GM23248 (cell line): ENCODE measurements at places on chromosomes 3 and 15. TPM values are rescaled to one million over a fixed set of nuclear protein-coding genes. Genes with fewer than 3 reads are reported as not detected.

- no peaks in the 10 kb centered on the region; the same call in 1 of the 2 replicates for H3K27me3 ChIP-seq
- H3K4me3 ChIP-seq: no peak overlapping the region
- no peaks in the 10 kb centered on the region for H3K4me1 ChIP-seq
Measured at GRCh38 chr3:140398387-140398786, 279.5 kb upstream of the TRIM42 start.

GRCh38 chr3:48548729-48549705, 7.6 kb downstream of the PFKFB4 start:
- H3K4me1 ChIP-seq: no peaks in the 10 kb centered on the region
- H3K36me3 ChIP-seq: no peaks in the 10 kb centered on the region; the same call in 1 of the 2 replicates
- no peak overlapping the region for H3K27ac ChIP-seq
- no peaks in the 10 kb centered on the region for H3K27me3 ChIP-seq
- DNase-seq: peak; percentile 83

- H3K36me3 ChIP-seq: no peaks in the 10 kb centered on the region
- no peak overlapping the region for H3K4me3 ChIP-seq
- H3K4me1 ChIP-seq: no peaks in the 10 kb centered on the region
- DNase-seq: peak; percentile 70
Measured at GRCh38 chr3:126208606-126209256, 28.3 kb upstream of the ALDH1L1 start.

DNA sequence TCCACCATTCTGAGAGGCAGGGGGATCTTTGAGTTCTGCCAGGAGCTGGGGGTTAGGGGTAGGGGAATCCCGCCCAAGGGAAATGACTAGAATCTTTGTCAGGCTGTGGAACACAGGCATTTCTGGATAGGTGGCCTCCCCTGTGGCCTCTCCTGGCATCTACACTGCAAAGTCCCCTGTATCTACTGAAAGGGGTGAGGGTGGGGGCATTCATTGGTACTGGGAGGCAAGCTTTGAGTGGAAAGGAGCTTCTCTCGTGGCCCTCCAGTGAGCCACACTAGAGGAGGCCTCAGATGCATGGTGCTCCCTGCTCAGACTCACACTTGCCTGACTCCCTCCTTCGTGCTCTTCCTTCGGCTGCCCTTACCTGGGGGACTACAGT, 59.9 kb downstream of the CCNL1 start:
- no peak overlapping the region for H3K27ac ChIP-seq
- no peaks in the 10 kb centered on the region for H3K27me3 ChIP-seq
- no peak for DNase-seq
- no peak overlapping the region for H3K4me3 ChIP-seq
- no peaks in the 10 kb centered on the region for H3K36me3 ChIP-seq
- H3K4me1 ChIP-seq: peaks cover 28% of the 10 kb centered on the region

DNA sequence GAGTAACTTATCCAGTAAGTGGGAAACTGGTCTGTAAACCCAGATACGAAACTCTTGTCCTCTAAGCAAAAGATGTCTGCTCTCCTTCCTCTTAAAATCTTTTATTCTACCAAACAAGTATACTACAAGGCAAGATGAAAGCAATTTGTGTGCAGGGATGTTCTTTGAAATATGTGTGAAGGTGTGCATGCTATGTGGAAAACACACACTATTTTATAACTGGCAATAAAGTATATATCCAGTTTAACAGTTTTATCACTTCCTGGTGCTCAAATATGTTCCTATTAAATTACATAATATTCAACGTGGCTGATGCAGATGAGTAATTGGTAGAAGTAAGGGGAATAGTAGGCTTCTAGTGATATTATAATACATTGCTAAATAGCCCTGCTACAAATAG, 566.5 kb downstream of the ROBO2 start:
- H3K4me3 ChIP-seq: no peak overlapping the region
- no peaks in the 10 kb centered on the region for H3K36me3 ChIP-seq
- H3K4me1 ChIP-seq: no peaks in the 10 kb centered on the region
- no peak for DNase-seq

DNA sequence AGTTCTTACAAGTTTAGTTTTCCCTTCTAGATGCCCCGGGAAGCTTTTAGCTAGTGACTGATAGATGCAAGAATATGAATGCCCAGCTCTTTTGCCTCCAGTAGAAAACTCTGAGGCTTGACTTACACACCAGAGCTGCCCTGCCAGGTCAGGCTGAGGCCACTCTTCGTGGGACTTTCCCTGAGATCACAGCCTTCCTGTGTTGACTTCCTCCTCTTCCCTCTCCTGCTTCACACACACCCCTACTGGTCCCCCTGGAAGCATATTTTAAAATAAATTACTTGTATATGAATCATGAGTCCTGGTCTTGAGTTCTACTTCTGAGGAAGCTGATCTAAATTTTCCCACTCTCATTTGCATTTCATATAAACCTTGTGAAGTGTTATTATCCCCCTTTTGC, 413.7 kb downstream of the PDCD6IP start:
- no peak overlapping the region for H3K4me3 ChIP-seq
- no peaks in the 10 kb centered on the region for H3K36me3 ChIP-seq
- no peak overlapping the region for H3K27ac ChIP-seq
- no peak for DNase-seq
- H3K4me1 ChIP-seq: no peaks in the 10 kb centered on the region
- H3K27me3 ChIP-seq: no peaks in the 10 kb centered on the region

DNA sequence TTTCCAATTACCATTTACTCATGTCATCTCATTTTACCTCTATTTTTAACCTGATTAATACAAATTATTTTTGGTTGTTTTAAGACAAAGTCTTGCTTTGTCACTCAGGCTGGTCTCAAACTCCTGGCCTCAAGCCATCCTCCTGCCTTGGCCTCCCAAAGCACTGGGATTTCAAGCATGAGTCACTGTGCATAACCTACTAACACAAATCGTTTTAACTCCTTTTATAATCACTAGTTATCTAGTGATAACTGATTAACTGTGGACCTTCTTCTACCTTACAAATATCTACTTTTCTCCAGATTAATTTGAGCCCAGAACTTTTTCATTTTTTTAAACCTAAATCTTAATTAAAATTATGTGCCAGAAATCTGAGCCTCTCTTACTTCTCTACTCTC, 4.6 kb downstream of the ATP13A3 start:
- peaks cover 60% of the 10 kb centered on the region for H3K4me1 ChIP-seq
- peak overlapping the region; percentile 49; the same call in 1 of the 2 replicates for H3K4me3 ChIP-seq
- no peak for DNase-seq
- no peaks in the 10 kb centered on the region for H3K27me3 ChIP-seq

- H3K27ac ChIP-seq: no peak overlapping the region
- no peaks in the 10 kb centered on the region for H3K4me1 ChIP-seq
- H3K4me3 ChIP-seq: no peak overlapping the region
- peak; percentile 26 for DNase-seq
Measured at GRCh38 chr3:135034891-135035440, 239.9 kb downstream of the EPHB1 start.

- peak; percentile 63 for DNase-seq
- H3K4me1 ChIP-seq: peaks cover 24% of the 10 kb centered on the region
- H3K4me3 ChIP-seq: no peak overlapping the region
- no peaks in the 10 kb centered on the region for H3K36me3 ChIP-seq
- no peaks in the 10 kb centered on the region for H3K27me3 ChIP-seq
- H3K27ac ChIP-seq: no peak overlapping the region
Measured at GRCh38 chr15:77024273-77025082, 29.6 kb downstream of the PSTPIP1 start.

DNA sequence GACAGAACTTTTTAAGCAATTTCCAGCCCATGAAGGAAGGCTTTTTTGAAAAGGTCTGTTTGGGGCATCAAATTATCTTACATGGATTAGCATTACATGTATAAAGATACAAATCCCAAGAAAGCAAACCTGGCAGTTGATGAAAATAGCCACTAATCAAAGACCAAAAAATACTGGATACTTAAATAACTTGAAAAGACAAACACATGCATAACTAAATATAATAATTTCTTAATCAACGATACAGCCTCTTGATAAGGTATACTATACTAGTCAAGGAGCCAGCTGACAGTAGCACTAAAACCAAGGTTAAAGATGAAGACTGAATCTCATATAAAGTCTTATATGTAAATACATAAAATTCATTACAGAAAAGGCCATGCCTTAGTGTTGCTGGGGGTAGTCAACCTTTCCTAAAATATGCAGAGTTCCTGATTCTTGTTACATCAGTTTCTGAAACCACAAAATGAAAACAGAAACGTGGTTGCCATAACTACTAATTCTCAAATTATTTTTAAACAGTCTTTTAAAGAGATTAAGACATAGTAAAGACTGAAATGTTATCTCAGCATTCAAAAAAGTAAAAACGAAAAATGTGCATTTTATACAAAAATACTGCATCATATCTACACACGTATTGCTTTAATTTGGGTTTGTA, 2.0 kb downstream of the ANKRD28 start:
- H3K4me1 ChIP-seq: peaks cover 40% of the 10 kb centered on the region
- H3K27me3 ChIP-seq: no peaks in the 10 kb centered on the region
- peaks cover 25% of the 10 kb centered on the region for H3K36me3 ChIP-seq
- H3K4me3 ChIP-seq: peak overlapping the region; percentile 95
- H3K27ac ChIP-seq: peak overlapping the region; percentile 99
- peak; percentile 86 for DNase-seq

GRCh38 chr15:24633082-24633481, 42.5 kb upstream of the NPAP1 start:
- DNase-seq: no peak
- H3K27ac ChIP-seq: no peak overlapping the region
- H3K36me3 ChIP-seq: no peaks in the 10 kb centered on the region

- H3K4me3 ChIP-seq: no peak overlapping the region
- no peak overlapping the region for H3K27ac ChIP-seq
- peaks cover 8% of the 10 kb centered on the region; the same call in 1 of the 2 replicates for H3K4me1 ChIP-seq
Measured at GRCh38 chr15:78999636-79000035, 54.8 kb upstream of the CTSH start.

DNA sequence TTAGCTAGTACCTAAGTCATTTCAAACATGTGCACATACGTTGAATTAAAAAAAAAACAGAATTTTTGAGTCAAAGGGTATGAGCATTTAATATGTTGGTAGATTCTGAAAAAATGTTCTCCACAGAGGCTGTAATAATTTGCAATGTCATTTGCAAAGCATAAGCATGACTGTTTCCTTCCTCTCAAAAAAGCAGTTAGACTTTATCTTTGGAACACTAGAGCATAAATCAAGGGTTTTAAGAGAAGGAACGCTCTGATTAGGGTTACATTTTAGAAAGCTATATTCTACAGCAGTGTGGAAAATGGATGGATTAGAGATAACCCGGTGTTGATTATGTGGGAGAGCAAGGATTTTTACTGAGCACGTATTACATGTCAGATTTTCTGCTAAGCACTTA, 193.7 kb downstream of the WDR72 start:
- no peaks in the 10 kb centered on the region for H3K4me1 ChIP-seq
- no peaks in the 10 kb centered on the region for H3K36me3 ChIP-seq
- no peak overlapping the region for H3K4me3 ChIP-seq

DNA sequence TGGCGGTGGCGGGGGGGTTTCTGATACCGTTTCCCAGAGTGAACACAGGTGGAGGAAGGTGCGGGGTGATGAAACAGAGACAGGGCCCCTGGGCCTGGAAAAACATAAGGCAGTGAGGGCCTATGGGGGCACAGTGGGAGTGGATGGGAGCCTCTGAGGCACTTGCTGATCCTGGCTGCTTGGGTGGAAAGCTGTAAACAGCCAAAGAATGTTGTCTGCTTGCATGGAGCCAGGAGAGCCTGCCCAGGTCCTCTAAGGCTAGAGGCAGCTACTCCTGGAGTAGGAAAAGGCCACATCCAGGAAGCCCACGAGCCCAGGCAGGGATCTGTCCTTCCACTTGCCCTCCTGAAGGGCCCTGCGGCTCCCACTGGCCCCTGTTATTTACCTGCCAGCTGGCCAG, 2.9 kb upstream of the SEMA3B start:
- H3K36me3 ChIP-seq: no peaks in the 10 kb centered on the region
- H3K27ac ChIP-seq: no peak overlapping the region
- no peak overlapping the region for H3K4me3 ChIP-seq
- H3K27me3 ChIP-seq: no peaks in the 10 kb centered on the region

GRCh38 chr3:99332718-99333117, 305.7 kb upstream of the COL8A1 start:
- peak; percentile 15 for DNase-seq
- no peaks in the 10 kb centered on the region for H3K27me3 ChIP-seq
- H3K36me3 ChIP-seq: no peaks in the 10 kb centered on the region

DNA sequence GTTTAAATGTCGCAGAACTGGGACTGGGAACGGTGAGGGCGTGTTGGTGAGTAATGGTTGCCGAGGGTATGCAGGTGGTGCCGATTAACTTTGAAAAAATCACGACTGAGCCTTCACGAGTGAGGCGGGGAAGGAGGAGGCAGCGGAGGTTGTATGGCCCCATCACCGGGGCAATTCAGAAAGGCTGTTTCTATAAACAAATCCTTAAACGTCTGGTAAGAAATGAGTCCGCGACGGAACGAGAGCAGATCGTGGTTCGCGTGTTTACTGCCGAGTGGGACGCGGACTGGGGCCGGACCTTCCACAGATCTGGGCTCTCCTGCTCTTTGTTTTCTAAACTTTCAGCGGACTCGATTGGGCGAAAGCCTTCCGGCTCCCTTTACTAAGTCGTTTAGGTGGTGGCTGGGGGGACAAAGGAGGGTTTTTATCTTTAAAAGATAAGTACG, 2.7 kb downstream of the IGF1R start:
- DNase-seq: peak; percentile 73
- peaks cover 10% of the 10 kb centered on the region; the same call in 1 of the 2 replicates for H3K27me3 ChIP-seq
- peaks cover 36% of the 10 kb centered on the region for H3K4me1 ChIP-seq
- peak overlapping the region; percentile 86 for H3K4me3 ChIP-seq
- H3K27ac ChIP-seq: peak overlapping the region; percentile 86

DNA sequence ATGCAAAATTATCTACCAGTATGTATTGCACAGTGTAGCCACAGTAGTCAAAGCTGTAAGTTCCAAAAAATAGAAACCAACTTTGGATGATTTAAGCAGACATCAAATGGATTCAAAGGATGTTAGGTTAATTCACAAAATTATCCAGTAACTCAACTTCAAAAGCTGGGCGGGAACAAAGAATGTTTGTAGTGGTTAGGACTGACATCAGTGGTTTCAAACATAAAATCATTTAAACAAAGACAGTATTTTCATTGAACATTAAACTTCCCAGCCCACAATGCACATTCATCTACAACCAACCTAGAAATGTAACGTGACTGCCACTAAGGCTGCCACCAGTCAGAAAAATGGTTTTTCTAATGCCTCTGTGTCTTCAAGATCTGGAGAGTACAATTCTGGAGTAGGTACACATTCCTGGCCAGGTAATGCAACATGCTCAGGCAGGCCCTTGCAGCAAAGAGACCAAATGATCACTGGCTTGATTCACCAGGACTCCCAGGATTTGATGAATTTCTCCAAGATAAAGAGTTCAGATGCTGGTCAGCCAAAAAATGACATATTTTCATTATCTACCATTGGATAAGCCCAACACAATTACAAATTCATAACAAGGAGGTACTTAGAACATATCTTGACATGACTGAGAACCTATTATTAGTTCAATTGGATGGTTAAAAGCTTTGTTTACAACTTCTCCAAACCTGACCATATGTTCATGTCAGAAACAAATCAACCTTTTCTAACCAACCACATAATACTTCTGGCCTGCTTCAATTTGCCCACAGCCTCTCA, 189.8 kb upstream of the CNTN4 start:
- no peaks in the 10 kb centered on the region for H3K4me1 ChIP-seq
- no peaks in the 10 kb centered on the region for H3K27me3 ChIP-seq
- H3K27ac ChIP-seq: no peak overlapping the region

The ARHGAP31 gene
- total RNA-seq: 14.0 and 15.3 TPM in 2 replicates

The B3GALNT1 gene
- total RNA-seq: 3.4 and 8.1 TPM in 2 replicates

The PLSCR5 gene
- total RNA-seq: not detected in 2 replicates

The MANF gene
- total RNA-seq: 60.1 and 61.2 TPM in 2 replicates

The LMOD3 gene
- total RNA-seq: not detected in 2 replicates

The MORF4L1 gene
- 302 and 388 TPM in 2 replicates for total RNA-seq

The RLBP1 gene
- total RNA-seq: not detected in 2 replicates

The SOX14 gene
- not detected in 2 replicates for total RNA-seq
